ENCODE measurements at places on chromosomes 5 and 9. TPM values are rescaled to one million over a fixed set of nuclear protein-coding genes. Genes with fewer than 3 reads are reported as not detected.

ZSWIM6 gene
- total RNA-seq, result 3.2 TPM

ACTBL2 gene
- total RNA-seq, result 0.16 TPM

C5orf52 gene
- not detected for total RNA-seq

ZFP2 gene
- not detected for total RNA-seq

DNA sequence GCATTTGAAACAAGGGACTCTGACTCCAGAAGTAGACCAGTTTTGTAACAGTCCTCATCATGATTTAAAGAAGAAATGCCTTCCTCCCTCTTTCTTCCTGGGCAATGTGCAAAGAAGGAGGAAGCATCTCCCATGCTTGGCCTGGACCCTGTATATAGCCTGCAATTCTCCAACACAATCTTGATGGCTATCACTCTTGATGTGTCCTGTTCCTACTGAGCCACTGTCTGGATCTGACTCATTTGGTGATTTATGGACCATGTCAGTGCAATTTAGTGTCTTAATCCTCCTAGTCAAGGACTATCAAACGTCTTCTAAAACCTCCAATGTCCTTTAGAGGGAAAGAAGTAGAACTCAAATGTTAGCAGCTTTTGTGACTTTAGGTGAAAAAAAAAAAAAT lies 697.3 kb downstream of the TLR4 start:
- DNase-seq, result no peak

DNA sequence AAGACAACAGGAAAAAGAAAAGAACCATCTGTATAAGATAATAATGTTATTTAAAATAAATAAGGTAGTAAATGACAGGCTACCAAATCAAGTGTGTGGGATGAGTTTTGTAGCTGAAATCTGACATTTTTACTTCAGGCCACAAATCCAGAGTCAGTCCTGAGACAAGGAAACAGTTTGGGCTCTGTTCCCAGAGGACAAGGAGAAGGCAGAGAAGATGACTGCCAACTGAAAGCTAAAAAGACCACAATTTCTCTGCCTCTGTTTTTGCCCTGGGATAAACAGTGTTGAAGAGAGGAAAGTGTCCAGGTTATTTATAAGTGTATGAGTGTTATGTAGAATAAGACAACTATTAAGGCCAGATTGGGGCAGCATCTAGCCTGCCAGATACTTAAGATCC lies 180.5 kb downstream of the NFIB start:
- no peak for DNase-seq

DMGDH gene
- not detected for total RNA-seq

- no peak for DNase-seq
Measured at GRCh38 chr5:123425431-123425830, 2.2 kb upstream of the CEP120 start.

FSTL4 gene
- 0.33 TPM for total RNA-seq

- peak; percentile 59 for DNase-seq
Measured at GRCh38 chr9:6632516-6633183, 12.9 kb downstream of the GLDC start.

DNA sequence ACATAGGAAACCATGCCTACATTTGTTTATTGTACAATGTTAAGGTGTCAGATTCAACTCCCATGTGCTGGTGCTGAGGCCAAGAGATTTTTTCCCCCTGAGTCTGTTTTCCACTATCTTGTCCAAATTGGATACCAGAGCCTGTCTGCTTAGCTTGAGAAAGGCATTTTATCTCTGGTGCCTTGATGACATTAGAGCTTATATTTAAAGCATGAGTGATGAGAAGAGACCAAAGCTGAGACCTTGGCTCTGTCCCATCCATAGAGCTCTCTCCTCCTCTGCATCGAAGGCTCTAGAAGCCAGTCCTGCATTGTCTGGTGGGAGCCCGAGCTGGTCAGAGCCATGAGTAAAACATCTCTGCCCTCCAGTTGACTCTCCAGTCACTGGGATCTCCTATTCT lies 10.4 kb upstream of the PPP2CA start:
- no peak for DNase-seq

DNA sequence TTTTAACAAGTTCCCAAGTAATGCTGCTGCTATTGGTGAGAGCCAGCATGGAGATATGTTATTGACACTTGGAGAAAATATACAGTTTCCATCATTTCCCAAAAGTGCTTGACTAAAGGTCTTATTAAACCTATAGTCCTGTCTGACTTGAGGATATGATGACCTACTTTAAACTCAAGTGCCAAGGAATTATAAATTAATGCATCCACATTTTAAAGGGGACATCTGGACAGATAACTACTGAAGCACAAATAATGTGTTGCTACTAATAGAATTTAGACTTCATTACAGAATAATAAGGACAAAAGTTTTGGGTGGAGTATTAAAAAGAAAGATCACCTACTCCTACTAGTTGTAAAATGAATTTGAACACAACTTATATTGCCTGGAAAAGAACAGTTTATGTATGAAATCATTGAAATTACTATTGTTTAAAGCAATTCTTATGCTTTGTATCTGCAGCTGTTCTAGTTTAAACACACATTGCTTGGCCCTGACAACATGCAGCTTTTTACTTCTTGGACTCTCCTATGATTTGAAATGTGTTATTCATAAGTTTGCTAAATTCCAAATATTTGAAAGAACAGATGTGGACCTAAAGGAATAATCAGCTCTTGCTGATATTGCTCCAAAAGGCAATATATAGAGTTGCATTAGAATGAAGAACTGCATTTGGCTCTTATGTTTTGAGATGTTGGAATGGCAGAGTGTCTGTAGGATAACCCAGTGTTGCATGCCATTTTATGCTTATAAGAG lies 73.4 kb downstream of the SGCD start:
- no peak for DNase-seq

DNA sequence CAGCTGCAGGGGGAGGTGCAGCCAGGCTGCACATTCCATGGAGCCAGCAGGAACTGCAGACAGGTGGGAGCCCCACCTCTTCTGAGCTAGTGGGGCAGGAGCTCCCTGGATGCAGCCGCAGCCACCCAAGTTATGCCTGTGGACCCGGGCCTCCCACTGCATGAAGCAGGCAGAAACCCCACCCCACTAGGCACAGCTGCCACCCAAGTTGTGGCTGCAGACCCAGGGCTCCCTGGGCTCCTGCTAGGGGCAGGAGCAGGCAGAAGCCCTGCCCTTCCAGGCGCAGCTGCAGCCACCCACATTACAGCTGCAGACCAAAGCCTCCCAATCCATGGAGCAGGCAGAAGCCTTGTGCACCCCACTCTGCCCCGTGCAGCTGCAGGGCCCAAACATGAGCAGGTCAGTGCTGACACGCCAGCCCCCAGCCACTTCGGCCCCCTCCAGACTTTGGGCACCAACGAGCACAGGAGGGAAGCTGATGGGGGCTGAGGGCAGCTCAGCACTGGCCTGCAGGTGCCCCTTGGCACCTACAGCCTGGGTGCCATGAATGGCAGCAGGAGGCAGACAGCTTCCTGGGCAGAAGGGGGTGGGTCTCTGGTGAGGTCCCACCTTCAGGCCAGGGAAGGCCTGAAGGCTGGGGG lies 106.9 kb downstream of the C9orf50 start:
- no peak for DNase-seq

DNA sequence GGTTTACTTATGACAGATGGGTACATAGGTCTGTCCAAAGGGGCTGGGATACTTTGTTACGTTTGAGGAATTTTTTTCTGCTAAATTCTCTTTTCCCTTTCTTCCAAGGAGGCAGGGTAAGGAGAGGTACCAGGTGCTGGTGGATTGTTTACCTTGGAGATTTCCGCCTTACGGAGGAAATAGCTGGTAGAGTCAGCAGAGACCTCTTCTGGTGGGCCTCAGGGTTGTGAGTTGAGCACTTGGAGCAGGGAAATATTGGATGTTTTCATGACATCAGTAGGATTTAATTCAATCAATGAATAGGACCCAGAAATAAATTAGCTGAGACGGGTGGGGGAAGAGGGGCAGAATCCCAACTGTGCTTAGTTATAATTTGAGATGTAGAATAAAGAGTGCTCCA lies 60.0 kb upstream of the TAF11L2 start:
- DNase-seq, result no peak

GRCh38 chr5:73268826-73269225 lies 95.8 kb downstream of the TMEM174 start:
- no peak for DNase-seq

GRCh38 chr5:153101235-153102180 lies 389.0 kb upstream of the GRIA1 start:
- no peak for DNase-seq

- no peak for DNase-seq
Measured at GRCh38 chr9:132075853-132076252, 3.8 kb downstream of the MED27 start.

DNA sequence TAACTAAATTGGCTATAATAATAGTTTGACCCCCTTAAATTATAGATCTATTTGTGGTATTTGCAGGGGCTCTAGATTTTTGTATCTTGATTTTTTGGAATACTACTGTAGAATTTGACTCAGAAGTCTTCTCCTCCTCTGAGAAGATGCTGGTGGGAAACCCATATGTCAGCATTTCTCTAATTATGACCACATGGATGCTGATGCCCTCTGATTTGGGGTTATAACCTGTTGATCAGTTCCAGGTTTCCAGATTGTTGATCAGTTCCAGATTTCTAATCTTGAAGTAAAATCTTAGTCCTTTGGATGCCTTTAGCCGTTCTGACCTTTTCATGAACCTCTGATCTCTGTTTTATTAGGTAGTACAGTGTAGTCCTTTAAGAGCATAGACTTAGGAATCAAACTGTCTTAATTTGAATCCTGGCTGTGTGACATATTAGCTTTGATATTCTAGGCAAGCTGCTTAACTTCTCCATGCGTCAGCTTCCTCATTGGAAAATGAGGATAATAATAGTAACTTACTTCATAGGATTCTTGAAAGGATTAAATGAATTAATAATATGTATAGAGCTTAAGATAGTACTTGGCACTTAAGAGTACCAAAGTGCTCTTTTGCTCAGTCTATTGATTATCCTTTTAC lies 8.1 kb downstream of the FSD1L start:
- DNase-seq, result no peak

PCDHGC5 gene
- not detected for total RNA-seq

HK3 gene
- not detected for total RNA-seq

DNA sequence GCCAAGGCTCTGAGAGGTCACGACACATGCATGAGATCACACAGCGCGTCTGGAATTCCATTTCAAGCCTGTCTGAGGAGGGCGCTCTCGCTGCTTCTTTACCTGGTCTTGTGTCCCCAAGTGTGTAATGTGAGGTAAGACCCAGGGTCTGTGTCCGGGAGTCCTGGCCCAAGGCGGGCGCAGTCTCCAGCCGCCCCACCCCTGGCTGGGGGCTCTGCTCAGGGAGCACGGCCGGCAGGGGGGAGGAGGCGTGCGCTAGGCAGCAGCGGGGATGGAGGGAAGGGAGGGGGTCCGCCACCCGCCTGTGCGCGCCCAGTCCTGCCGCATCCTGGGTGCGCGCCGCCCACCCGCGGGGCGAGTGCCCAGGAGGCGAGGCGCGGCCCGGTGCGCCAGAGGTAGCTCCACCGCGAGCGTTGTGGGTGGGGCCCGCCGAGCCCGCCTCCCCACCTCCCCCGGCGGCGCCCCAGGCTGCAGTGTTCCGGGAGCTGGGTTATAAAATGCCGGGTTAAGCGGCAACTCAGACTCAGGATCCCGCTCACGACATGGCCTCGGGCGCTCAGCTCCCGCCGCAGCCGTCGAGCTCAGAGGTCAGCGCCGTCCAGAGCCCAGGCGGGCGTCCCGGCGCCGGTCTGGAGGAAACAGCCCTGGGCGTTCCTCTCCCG lies at the start of gene CCNI2:
CCNI2 (plus strand) TSS at position 473 of the 662 bp plus-strand sequence; CDS start at position 543, 70 bp downstream.
- DNase-seq, result peak; percentile 80

DNA sequence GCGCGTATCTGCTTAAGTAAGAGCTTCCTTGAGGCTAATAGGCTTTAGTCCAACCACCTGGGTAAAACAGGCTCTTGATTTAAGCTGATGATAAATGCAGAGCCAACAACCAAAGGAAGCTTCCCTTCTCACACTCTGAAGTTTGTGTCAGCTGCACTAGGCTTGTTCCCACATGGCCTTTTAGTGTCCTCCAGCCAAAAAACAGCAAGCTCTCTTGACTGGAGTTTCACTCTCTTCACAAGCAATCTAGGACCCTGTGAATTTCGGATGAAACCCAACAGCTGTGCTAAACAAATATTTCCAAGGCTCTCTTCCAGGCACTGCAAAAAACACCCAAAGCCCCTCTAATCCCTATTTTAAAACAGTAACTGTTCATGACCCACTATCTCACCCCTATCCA lies 63.9 kb downstream of the SAXO1 start:
- DNase-seq, result no peak

OSMR gene
- not detected for total RNA-seq

GRCh38 chr5:74919487-74919886 lies 53.3 kb upstream of the FAM169A start:
- peak; percentile 60 for DNase-seq

- DNase-seq, result no peak
Measured at GRCh38 chr9:93076792-93077128, 18.3 kb downstream of the SUSD3 start.

DNA sequence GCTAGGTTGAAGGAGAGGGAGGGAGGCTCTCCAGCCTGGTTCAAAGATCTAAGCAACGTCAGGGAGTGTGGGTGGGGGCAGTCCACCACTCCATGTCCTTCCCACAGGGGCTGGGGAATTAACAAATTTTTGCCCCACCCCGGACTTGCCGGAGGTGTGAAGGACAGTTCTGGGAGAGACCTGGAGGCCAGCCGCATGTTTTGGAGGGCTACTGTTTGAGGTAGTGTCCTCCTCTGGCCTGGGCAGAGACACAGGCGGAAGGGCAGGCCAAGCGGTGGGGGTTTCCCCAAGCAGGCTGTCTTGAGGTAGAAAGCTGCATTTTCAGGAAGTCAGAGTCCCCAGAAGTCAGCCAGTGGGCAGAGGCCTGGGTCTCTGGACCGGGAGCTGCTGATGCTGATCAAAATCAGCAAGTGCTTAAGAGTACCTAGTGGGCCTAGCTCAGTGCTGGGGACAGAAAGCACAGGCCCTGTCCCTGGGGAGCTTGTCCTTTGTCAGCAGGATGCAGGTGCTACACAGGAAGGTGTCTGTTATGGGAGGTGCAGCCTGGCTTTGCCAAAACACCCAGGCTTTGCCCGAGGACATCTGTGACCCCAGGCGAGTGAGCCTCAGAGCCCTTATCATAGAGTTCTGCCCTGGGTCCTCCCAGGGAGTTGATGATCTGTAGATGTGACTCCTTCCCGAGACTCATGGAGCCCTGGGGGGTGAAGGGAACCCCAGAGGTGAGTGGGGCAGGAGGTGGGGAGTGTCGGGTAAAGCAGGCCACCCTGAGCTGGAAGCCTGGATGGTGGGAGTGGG lies 18.5 kb downstream of the JADE2 start:
- DNase-seq, result no peak

DNA sequence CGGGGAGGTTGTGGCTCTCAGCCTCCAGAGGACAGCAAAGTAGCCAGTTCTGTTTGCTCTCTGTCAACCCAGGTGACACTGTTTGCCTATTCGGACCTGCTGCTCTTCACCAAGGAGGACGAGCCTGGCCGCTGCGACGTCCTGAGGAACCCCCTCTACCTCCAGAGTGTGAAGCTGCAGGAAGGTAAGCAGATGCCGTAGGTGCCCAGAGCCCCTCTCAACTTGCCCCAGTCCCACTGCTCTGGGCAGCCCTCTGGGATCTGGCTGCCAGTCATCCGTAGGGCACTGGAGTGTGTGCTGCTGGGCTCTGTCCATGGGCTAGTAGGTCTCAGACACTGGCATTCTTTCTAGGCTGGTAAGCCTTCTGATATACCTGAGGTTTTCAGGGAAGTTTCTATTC lies 59.3 kb downstream of the RGS3 start:
- DNase-seq, result no peak

GRCh38 chr9:105331160-105331559 lies 86.7 kb downstream of the SLC44A1 start:
- no peak for DNase-seq

ARL14EPL gene
- total RNA-seq, result not detected

GRCh38 chr9:85742597-85742936 lies 813 bp upstream of the AGTPBP1 start:
- DNase-seq, result no peak

GRCh38 chr9:109463924-109464625 lies 34.0 kb downstream of the PTPN3 start:
- no peak for DNase-seq

Data from HT-29 (cell line).